ENCODE measurements at places on chromosomes 6 and 20.

DNA sequence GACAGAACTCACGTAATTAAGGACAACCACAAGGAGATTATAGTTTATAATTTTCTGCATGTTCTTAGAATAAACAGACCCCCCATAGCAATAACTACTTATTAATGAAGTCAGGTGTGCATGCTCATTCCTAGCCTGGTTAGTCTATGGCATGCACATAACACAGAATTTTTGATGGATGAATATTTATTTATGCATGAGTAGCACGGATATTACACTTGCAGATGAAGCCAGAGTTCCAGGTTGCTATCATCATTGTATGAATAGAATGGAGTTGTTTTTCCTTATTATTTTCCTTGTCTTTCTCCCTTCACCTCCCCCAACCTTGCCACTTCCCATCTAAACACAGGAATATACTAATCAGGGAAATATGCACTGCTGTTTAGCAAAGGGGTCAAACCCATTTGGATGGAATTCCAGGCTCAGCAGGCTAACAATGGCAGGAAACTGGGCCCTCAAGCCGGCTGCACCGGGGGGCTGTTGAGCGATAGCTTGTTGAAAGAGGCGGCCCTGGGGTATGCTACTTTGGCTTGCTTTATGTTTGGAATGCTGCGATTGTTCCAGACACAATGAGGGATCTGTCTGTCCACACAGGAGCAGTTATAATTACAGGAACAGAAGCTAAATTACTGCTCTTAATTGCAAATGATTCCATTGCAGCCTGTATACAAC, 112.6 kb downstream of the TMEM170B start:
- peaks cover 11% of the 10 kb centered on the region for H3K4me1 ChIP-seq
- H3K27me3 ChIP-seq: no peaks in the 10 kb centered on the region
- DNase-seq: no peak

GRCh38 chr6:125987026-125987617, 782 bp downstream of the TRMT11 start:
- no peaks in the 10 kb centered on the region for H3K27me3 ChIP-seq
- no peak for DNase-seq
- no peak overlapping the region for H3K27ac ChIP-seq
- peaks cover 16% of the 10 kb centered on the region for H3K4me1 ChIP-seq
- H3K4me3 ChIP-seq: no peak overlapping the region
- no peaks in the 10 kb centered on the region for H3K36me3 ChIP-seq

DNA sequence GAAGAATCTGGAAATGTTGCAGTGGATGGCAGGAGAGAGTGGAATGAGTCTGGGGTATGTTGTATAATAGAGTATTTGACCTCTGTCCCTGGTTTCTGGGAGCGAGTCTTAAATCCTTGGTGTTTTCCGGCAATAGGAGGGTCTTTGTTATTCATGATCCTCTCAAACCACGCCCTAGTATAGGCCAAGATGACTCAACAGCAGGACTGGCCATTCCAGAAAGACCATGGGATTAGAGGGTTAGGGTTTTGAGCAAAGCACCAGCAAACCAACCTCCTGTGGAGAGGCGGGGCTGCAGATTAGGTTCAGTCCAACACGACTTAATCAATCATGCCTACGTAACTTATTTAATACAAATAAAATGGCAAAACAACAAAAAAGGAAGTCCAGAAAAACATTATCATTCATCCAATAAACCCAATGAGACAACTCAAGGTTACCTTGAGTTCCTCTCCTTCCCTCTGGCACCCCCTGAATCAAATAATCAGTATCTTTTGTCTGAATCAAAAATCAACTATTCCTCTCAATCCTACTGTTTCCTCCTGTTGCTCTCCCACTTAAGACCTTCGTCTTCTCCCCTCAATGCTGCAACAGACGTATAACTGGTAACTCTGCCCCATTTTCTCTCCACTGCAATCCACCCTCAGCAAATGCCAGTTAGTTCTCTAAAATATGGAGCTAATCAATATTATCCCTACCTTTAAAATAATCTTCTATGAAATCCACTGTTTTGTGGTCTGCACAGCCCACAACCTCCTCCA, 15.5 kb downstream of the HUS1B start:
- H3K4me3 ChIP-seq: no peak overlapping the region
- H3K36me3 ChIP-seq: peaks cover 25% of the 10 kb centered on the region
- H3K27me3 ChIP-seq: no peaks in the 10 kb centered on the region
- DNase-seq: no peak
- peaks cover 7% of the 10 kb centered on the region for H3K4me1 ChIP-seq
- no peak overlapping the region for H3K27ac ChIP-seq

DNA sequence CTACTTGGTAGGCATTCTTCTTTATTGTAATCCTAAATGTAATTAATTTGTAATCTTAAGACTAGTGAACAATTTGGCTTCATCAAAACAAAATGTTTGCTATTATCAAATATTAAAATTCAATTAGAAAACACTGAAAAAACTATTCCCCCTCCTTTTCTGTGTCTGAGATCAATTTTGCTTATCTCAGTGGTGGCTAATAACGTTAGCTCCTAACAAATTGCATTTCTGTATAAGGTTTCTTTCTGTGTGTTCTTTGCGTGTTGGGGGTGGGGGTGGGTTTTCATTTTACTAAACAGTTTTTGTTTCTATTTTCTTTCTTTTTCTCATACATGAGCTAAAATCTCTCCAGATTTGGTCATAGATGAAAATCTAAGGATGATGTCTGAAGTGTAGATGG, 54.0 kb upstream of the EYA4 start:
- H3K4me1 ChIP-seq: no peaks in the 10 kb centered on the region
- peaks cover 4% of the 10 kb centered on the region for H3K27me3 ChIP-seq
- no peak overlapping the region for H3K4me3 ChIP-seq
- H3K36me3 ChIP-seq: no peaks in the 10 kb centered on the region

GRCh38 chr6:148440016-148440415, 97.4 kb downstream of the SASH1 start:
- H3K4me3 ChIP-seq: no peak overlapping the region
- peaks cover 21% of the 10 kb centered on the region for H3K27me3 ChIP-seq
- peaks cover 9% of the 10 kb centered on the region for H3K4me1 ChIP-seq
- H3K27ac ChIP-seq: no peak overlapping the region
- DNase-seq: no peak

DNA sequence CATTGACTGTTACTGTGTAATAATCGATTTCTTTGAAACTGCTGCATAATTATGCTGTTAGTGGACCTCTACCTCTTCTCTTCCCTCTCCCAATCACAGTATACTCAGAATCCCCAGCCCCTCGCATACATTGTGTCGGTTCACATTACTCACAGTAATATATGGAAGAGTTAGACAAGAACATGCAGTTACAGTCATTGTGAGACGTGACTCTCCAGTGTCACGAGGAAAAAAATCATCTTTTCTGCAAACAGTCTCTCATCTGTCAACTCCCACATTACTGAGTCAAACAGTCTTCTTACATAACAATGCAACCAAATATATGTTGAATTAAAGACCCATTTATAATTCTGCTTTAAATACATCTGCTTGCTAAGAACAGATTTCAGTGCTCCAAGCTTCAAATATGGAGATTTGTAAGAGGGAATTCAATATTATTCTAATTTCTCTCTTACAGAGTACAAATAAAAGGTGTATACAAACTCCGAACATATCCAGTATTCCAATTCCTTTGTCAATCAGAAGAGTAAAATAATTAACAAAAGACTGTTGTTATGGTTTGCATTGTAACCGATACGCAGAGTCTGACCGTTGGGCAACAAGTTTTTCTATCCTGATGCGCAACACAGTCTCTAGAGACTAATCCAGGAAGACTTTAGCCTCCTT, 113.3 kb downstream of the TMEM242 start:
- H3K27me3 ChIP-seq: no peaks in the 10 kb centered on the region
- no peak for DNase-seq
- peaks cover 10% of the 10 kb centered on the region for H3K36me3 ChIP-seq

DNA sequence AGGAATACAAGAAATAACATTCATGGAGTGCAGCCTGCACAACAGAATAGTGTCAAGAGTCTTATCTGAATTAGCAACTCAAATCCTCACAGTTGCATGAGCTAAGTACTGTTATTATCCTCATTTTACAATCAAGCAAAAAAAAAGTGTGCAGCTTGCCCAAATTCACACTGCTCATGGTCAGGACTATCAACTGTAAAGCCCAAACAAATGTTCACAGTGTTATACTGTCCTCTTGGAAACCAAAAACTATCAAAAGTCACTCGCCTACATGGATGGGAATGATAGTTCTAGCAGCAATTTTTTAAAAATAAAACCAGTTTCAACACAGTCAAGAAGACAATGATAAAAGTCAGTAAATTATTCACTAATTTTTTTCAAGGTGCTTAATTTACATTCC, 114.6 kb upstream of the HSF2 start:
- no peak overlapping the region for H3K27ac ChIP-seq
- H3K4me1 ChIP-seq: no peaks in the 10 kb centered on the region
- no peak for DNase-seq
- H3K27me3 ChIP-seq: no peaks in the 10 kb centered on the region
- H3K4me3 ChIP-seq: no peak overlapping the region
- H3K36me3 ChIP-seq: no peaks in the 10 kb centered on the region

DNA sequence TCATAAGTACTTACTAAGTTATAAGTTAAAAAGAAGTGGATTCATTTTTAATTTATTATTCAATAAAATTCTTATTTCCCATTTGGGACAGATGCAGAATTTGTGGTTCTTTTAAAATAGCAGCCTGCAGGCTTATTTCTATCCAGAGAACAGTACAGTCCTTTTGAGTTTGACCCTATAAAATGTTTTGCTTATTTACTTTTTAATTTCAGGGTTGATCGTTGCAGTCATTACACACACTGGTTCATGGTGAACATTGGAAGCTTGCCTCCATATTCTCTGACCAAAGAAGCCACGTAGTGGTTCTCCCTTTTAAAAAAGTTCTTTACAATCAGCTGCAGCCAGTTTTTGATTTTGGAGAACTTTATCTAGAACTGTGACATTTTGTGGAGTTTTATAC, 122.9 kb upstream of the PDE7B start:
- no peak for DNase-seq
- no peaks in the 10 kb centered on the region for H3K36me3 ChIP-seq
- H3K27ac ChIP-seq: no peak overlapping the region

- H3K4me3 ChIP-seq: peak overlapping the region; percentile 2
- no peaks in the 10 kb centered on the region for H3K36me3 ChIP-seq
- H3K27ac ChIP-seq: peak overlapping the region; percentile 48
- peaks cover 91% of the 10 kb centered on the region for H3K27me3 ChIP-seq
- DNase-seq: peak; percentile 78
- H3K4me1 ChIP-seq: peaks cover 33% of the 10 kb centered on the region
Observed at GRCh38 chr6:30450909-30451841, 38.1 kb upstream of the HLA-E start.

GRCh38 chr20:25296094-25297093, 48.5 kb downstream of the PYGB start:
- H3K4me1 ChIP-seq: peaks cover 4% of the 10 kb centered on the region
- DNase-seq: peak; percentile 31
- H3K27ac ChIP-seq: peak overlapping the region; percentile 46

GRCh38 chr6:122872311-122872710, 83.3 kb downstream of the SMPDL3A start:
- no peak overlapping the region for H3K27ac ChIP-seq
- H3K36me3 ChIP-seq: no peaks in the 10 kb centered on the region
- DNase-seq: no peak
- no peaks in the 10 kb centered on the region for H3K27me3 ChIP-seq
- no peaks in the 10 kb centered on the region for H3K4me1 ChIP-seq

- H3K4me1 ChIP-seq: peaks cover 69% of the 10 kb centered on the region
- H3K27ac ChIP-seq: peak overlapping the region; percentile 92
- H3K36me3 ChIP-seq: peaks cover 3% of the 10 kb centered on the region
- DNase-seq: peak; percentile 27
- H3K27me3 ChIP-seq: no peaks in the 10 kb centered on the region
Observed at GRCh38 chr6:149032599-149033405, 284.7 kb upstream of the TAB2 start.
